RPMI7951 (cell line): ENCODE measurements at places on chromosomes 11 and 22.

DNA sequence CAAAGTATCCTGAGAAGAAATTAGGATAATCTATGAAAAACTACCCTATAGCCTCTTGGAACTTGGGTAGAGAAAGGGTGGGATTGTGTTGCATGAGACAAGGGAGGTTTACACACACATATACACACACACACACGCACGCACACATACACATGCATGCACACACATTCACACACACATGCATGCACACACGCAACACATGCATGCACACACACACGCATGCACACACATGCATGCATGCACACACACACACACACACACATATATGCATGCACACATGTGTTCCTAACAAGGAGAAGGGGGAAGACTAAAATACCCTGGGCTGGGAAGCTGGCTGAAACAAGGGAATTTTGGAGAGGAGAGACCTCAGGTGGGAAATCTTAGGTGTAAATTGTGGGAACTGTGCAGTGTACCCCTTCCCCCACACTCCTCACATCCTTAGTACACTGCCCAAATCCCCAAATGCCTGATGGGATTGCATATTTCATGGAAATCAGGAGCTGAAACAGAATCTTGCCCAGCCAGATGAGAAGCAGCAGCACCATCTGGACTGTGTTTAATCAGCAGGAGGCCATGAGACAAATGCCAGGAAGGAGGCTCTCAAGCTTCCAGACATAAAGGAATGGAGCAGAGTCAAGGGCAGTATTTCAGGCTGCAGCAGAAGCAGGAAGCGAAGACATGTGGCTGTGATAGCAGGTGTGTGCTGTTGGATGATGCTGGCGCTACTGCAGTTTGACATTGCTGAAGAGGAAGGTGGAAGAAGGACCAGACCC, 14.6 kb upstream of the POLD3 start:
- no peak for DNase-seq

DNA sequence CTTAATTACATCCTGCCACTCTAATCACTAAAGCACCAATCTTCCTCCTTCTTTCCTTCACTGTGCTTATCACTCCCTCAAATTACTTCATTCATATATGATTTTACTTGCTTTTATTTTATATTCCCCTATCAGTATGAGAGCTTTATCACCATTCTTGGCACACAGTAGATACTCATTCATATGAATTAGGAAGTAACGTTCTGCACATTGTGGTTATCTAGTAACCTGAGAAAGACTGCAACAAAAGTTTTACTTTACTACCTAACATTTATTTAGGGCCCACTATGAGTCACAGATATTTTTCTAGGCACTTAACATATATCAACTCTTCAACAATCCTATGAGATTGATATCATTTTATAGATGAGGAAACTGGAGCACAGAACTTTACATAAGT, 1559.9 kb upstream of the TENM4 start:
- no peak for DNase-seq

DNA sequence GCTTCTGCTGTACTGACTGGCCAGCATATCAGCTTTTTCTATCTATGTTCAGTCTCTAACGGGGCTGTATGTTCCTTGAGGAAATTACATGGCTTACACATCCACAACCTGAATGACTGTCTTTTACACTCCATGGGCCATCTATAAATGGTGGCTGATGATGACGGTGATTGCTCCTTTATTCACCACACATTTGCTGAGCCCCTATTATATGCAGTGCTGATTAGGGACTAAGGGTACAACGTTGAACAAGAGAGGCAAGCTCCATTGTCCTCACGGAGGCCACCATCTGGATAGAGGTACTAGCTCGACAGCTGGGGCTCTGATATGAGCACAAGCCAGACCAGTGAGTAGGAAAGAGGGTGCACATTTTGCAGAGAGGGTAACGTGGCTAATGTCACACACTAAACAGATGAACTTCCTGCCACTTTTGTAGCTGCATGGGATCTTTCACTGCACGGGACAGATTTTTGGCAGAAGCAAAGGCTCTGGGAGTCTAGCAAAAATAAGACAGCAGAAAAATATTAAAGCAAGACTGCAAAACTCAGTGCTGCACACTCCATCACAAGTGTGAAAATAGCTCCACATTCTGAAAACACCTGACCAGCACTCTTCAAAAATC, 30.6 kb downstream of the DRD2 start:
- no peak for DNase-seq

- DNase-seq, result no peak
Observed at GRCh38 chr11:3836903-3837302, 3.9 kb downstream of the RHOG start.

GRCh38 chr22:19703869-19704268, 10.4 kb upstream of the SEPTIN5 start:
- DNase-seq, result no peak

DNA sequence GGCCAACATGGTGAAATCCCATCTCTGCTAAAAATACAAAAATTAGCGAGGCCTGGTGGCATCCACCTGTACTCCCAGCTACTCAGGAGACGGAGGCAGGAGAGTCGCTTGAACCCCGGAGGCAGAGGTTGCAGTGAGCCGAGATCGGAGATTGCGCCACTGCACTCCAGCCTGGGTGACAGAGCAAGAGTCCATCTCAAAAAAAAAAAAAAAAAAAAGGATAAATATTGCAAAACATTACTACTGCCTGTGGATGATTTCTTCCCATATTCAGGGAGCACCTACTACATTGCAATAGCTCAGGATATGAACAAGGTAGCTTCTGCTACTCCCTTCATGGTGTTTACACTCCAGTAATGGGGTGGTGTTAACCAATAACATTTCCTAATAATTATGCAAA, 980.6 kb downstream of the NTM start:
- DNase-seq, result no peak

DNA sequence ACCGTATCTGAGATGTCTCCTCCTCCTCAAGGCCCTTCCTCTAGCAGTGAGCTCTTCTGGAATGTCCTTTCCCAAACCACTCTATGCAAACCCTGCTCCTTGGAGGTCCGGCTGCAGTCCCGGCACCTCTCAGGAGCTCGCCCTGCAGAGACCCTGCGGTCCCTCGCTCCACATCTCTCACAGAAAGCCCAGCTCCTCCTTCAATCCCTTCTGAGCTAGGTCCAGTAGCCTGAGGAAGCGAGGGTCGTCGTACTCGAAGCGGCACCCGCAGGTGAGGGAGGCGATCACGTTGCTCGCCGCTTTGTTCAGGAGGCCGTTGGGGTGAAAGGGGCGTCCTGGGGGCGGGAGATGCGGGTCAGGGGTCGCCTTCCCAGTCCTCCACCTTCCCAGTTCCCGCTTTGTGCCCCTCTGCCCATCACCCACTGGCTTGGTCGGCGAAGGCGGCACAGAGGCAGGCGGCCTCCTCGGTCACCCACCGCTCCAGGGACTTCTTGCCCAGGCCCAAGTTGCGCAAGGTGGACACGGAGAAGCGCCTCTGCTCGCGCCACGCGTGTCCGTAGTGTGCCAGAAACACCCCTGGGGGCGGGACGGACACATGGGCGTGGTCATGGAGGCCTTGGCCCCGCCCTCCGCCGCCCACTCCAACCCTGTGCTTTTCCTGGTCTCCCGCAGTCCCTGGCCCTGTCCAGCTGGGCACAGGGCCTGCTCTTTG, 21.5 kb upstream of the CYP2D6 start:
- no peak for DNase-seq

DNA sequence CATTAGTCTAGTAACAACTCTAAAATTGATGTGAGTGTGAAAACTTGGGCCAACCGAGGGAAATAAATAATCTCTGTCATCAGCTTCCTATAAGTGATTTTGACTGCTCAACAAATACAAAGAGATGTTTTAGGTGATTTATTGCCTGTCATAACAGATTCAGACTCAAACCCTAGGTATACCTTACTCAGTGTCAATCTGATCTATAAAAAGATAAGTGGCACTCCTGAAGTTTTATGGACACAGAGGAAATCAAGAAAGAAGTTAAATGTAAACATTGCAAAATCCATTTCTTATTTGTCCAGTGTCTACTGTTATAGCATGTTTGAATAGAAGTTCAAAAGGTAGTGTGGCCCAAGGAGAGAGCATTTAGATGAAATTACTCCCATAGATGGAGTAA, 30.4 kb upstream of the TYR start:
- no peak for DNase-seq

GRCh38 chr11:71998649-71999310, at the start of gene IL18BP:
TSS of gene IL18BP (plus strand) at chr11:71998909. CDS start at chr11:71999985, 1,076 bp downstream.
- DNase-seq, result no peak

DNA sequence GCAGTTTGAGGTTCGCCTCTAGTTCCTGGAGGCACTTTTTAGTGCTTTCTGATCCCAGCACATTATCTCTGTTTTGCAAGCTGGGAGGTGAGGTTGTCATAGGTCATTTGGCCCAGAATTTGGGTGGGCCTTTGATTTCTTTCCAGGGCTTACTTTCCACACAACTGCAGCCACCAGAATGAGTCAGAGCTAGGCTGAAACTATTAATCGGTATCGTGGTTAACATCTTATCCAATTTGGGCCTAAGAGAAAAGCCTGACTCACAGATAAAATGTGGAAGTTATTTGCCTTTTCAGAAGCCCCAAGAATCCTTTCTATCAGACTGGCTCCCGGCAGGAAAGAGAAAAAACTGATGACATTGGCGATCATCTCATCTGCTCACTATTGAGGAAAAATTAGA, 166.4 kb downstream of the KIRREL3 start:
- DNase-seq, result peak; percentile 96

GRCh38 chr22:46120420-46120737, 29.9 kb upstream of the PPARA start:
- DNase-seq, result no peak

- DNase-seq, result no peak
Observed at GRCh38 chr11:123363556-123363955, 66.5 kb upstream of the GRAMD1B start.

GRCh38 chr22:23763579-23763945, 772 bp downstream of the C22orf15 start:
- DNase-seq, result no peak
